ENCODE measurements at places on chromosomes 4 and X. TPM values are rescaled to one million over a fixed set of nuclear protein-coding genes. Genes with fewer than 3 reads are reported as not detected.

Gene BRS3
- not detected for total RNA-seq

Gene P2RY10
- not detected for total RNA-seq

Gene PRDM8
- total RNA-seq = 0.27 TPM

Gene ARL13A
- 0.18 TPM for total RNA-seq

Gene TMEM187
- total RNA-seq = 9.2 TPM

Gene TBC1D9
- 5.9 TPM for total RNA-seq

Gene TTC29
- total RNA-seq = not detected

Gene HSFX2
- not detected for total RNA-seq

Gene TASL
- not detected for total RNA-seq

Gene FAM149A
- 0.98 TPM for total RNA-seq

Gene LRCH2
- not detected for total RNA-seq

Gene RTL3
- total RNA-seq = not detected

Gene SERTM2
- not detected for total RNA-seq

Gene DUX4
- not detected for total RNA-seq

Gene EREG
- 13.3 TPM for total RNA-seq

Gene ENPEP
- 0.14 TPM for total RNA-seq

All from A549 treated with ZK216348 at 1 μM for 4 hours (cell line).